NCI-H526 treated with DMSO at 0.1 percent for 48 hours (cell line): ENCODE measurements at places on chromosomes 2 and 18.

GRCh38 chr2:27282892-27283291, 663 bp downstream of the TRIM54 start:
- DNase-seq: no peak

DNA sequence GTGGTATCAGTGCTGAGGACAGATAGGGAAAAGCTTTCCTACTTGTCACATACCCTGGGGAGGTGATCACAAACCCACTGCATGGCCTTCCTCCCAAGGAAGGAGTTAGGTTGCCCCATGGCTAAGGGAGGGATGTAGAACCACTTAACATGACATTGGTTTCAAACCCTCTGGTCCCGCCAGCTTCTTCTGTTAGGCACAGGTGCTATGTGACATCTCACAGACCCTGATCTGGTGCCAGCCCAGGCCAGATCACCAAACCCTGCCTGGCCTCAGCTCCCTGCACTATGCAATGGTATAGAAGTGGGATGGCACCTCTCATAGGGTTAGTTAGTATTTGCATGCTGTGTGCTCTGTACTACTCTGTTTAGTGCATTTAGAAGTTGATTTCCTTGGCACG, 58.0 kb downstream of the TCF7L1 start:
- no peak for DNase-seq

DNA sequence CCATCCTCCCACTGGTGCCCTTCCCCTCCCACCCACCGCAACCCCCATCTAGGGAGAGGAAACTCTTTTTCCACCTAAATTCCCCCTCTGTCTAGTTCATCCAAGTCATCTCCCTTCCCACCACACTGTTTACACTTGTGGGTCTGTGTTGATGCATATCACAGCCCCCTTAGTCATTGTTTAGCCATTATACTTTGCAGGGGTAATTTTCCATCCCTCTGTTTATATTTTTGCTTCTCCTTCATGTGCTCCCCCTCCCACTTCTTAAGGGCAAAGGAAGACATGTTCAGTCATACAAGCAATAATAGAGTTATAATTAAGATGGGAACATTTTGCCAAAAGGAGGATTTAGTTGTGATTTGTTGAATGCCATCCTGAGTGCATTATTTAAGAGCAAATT, 187.8 kb upstream of the TNP1 start:
- no peak for DNase-seq

GRCh38 chr2:28904802-28905457, 10.5 kb downstream of the WDR43 start:
- DNase-seq: no peak

DNA sequence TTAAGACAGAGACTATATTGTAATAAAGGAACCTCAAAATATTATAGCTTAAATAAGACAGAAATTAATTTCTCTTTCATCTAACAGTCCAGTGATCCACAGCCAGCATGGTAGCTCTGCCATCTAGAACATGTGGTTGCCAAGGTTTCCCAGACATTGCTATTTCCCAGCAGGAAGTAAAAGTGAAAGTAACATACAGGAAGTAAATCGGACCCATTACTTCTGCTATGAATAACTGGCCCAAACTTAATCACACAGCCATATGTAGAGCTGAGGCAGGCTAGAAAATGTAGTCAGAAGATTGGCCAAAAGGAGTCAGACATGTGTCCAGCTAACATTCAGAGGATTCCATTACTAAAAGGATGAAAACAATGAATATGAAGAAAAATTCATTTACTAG, 71.0 kb downstream of the NOL4 start:
- no peak for DNase-seq

GRCh38 chr18:10526561-10526949, 728 bp downstream of the NAPG start:
- no peak for DNase-seq

DNA sequence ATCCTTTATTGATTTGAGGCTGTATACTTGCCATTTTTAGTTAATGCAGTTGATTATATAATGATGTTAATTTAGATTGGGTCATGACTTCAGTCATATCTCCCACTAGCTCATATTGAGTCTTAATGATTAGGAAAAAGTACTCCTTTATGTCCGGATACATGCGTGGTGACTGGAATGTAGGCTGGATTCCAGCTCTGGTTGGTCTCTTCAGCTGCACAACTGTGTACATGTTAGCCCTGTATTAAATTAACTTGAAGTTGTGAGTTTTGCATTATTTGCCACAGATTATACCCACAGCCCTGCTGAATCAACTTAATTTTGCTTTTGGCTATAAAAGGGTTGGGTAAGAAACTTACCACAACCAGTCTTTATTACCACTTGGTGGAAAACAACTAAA, 22.5 kb downstream of the MOB4 start:
- DNase-seq: no peak

DNA sequence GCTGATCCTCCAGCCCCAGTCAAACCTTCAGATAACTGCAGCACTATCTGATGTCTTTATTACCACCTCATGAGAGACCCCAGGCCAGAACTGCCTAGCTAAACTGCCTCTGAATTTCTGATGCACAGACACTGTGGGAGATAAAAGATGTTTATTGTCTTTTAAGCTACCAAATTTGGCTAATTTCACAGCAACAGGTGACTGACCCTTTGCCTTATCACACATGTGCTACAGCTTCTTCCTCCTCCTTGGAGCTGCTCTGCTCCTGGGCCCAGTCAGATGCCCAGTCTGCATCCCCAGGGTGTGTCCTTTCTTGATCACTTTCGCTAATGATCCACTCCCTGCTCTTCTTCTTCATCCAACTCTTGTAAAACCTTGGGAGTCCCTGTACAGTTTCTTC, 19.6 kb upstream of the ACOXL start:
- DNase-seq: no peak

DNA sequence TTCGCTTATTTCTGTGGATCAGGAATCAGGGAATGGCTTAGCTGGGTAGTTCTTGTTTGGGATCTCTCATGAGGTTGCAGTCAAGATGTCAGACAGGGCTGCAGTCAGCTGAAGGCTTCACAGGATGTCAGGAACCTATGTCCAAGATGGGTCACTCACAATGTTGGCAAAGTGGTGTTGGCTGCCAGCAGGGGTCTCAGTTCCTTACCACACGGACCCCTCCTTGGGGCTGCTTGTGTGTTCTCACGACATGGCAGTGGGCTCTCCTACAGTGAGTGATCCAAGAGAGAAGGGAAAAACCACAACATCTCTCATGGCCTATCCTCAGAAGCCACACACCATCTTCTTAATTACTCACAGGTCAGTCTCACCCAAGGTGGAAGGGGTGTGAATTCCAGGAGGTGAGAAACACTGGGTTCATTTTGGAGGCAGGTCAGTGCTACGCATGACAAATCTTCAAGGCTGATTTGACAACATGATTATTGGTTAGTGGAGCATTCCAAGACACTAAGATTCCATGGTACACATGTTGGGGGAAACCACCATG, 1.3 kb upstream of the ANTXR1 start:
- DNase-seq: no peak

DNA sequence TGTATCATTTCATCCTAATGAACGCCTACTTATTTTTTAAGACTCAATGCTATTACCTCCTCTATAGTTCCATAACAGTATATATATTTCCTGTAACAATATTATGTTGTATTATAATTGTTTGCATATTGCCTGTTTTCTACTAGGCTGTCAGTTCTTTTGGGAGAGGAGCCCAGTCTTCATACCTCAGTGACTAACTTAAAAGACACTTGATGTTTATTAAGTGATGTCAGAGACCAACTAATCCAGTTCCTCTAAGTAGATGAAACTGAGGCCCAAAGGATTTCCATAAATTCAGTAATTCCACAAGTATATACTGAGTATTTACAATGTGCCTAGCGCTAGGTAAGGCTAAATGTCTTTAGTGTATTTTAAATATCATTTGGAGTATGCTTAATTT, 48.9 kb upstream of the AAK1 start:
- no peak for DNase-seq

DNA sequence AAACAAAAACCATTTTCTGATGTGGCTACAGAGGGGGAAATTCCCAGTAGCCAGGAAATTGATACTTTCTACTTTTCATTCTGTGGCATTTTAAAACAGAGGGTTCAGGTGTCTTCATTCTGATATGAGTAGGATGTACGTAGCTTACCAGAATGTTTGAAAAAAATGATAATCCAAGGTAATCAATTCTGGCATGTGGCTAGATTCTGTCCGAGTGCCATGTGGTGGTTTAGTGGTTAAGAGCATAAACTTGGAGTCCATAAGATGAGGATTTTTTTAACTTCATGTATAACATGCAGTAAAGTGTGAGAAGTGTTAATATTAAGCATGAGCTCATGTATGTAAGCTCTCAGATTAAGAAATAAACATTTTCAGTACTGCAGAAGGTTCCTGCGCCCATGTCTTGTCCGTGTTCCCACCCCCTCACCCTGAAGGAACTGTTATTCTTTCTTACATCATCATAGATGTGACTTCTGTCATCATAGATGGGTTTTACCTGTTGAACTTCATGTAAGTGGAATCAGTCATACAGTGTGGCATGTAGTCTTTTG, 4.5 kb downstream of the B3GNT2 start:
- DNase-seq: no peak

GRCh38 chr2:109080109-109080508, 48.9 kb upstream of the SH3RF3 start:
- DNase-seq: no peak

DNA sequence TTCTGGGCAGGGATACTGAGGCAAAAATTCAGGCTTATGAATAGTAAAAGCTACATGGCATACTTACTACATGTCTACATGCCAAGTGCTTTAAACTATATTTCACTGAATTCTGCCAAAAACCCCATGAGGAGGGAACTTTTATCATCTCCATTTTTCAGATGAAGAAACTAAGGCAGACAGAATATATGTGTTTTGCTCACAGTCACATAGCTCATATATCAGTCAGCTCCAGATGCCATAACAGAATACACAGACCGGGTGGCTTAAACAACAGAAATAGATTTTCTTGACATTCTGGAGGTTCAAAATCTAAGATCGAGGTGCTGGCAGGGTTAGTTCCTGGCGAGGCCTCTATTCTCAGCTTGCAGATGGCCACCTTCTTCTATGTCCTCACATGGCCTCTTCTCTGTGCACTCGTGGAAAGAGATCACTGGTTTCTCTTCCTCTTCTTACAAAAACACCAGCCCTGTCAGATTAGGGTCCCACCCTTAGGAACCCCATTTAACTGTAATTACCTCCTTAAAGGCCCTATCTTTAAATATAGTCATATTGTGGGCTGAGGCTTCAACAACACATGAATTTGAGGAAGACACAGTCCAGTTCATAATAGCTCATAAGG, 27.1 kb upstream of the CREB1 start:
- DNase-seq: no peak

GRCh38 chr2:127104166-127104660, 2.7 kb downstream of the BIN1 start:
- DNase-seq: no peak
